Stimulated activated CD4-positive, alpha-beta T cell treated with anti-CD3 and anti-CD28 coated beads, Interleukin-1b, Interleukin-23, amount 100 ng/mL, for 1 hour (primary cell): ENCODE measurements at places on chromosomes 7 and 10.

DNA sequence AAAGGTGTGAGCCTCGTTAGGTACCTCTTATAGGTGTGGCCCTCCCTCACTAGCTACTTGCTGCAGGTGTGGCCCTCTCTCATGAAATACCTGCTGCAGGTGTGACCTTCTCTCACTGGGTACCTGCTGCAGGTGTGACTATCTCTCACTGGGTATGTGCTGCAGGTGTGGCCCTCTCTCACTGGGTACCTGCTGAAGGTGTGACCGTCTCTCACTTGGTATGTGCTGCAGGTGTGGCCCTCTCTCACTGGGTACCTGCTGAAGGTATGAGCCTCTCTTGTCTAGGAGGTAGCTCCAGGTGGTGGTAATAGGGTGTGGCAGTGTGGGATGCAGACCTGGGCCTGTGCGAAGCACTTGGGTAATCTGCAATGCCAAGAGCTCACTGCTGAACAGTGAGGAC is 170.7 kb upstream of the PLPP4 start:
- no peak for DNase-seq

DNA sequence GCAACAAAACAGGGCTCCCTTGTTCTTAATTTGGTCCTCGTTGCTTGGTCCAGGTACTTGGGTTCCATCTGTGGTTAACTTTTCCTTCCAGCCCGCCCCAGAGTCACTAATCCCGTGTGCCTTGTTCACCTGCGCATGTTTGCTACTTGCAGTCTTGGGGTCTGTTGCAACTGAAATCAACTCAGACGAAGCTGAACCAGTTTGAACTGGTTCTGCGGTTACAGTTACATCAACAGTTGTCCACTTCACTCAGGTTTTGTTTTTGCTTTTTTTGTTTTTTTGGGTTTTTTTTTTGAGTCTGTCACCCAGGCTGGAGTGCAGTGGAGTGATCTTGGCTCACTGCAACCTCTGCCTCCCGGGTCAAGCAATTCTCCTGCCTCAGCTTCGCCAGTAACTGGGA is 34.7 kb downstream of the TRRAP start:
- DNase-seq: no peak

GRCh38 chr10:98431016-98431415 is 15.7 kb downstream of the HPS1 start:
- no peak for DNase-seq

GRCh38 chr10:43931308-43931930 is 282.7 kb upstream of the ZNF32 start:
- DNase-seq: no peak

GRCh38 chr10:633279-634245 is 55.9 kb downstream of the DIP2C start:
- no peak for DNase-seq

- no peak for DNase-seq
Observed at GRCh38 chr7:101882595-101883564, 65.5 kb downstream of the CUX1 start.

DNA sequence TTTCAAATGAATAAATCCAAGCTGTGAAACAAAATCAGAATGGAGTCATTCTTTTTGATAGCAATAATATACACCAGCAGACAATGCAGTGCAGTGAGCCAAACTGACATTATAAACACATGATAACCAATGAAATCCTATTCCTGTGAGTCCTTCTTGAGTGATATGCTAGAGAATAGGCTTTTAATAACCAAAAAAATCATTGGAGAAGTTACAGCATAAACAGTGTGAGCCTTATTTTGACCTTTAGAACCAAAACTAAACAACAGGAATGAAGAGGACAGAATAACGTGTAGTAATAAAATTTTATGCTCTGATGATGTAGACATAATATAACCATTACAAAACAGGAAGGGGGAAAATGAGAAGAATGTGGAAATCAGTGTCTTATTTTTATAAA is 8.7 kb downstream of the HUS1 start:
- no peak for DNase-seq

GRCh38 chr7:41063116-41063515 is 639.8 kb downstream of the INHBA start:
- DNase-seq: no peak

DNA sequence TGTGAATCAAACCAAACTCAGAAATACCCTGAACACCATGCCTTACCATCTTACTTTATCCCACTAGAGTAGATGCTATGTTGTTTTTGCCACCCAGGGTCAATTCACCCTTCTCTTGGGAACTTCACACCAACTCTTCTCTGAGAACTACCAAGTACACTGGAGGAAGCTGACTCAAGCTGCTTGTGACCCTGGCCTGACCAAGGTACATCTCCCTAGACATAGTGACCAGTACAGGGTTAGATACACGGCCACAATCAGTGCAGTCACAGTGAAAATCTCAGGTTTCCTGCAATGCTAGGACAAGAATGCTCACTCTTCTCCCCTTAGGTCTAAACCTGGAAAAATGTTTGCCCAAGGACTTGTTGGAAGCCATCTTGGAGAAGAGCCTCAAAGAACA is 31.8 kb downstream of the EZH2 start:
- no peak for DNase-seq

GRCh38 chr10:28533186-28533564 is 257 bp downstream of the WAC start:
- no peak for DNase-seq

DNA sequence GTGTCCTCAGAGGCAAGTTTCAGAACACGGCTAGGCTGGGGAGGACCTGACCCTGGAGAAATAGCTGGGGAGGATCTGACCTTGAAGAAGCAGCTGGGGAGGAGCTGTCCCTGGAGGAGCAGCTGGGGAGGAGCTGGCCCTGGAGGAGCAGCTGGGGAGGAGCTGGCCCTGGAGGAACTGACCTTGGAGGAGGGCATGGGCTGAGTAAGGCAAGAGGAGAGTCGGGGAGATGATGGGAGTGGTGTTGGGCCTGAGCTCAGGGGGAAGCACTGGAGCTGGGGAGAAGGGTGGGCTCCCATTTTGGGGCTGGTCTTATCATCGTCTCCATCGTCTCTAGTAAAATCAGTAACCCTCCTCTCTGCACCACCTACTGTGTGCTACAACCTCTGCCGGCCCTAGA is 179.8 kb upstream of the SHH start:
- no peak for DNase-seq

GRCh38 chr10:68208424-68209042 is 23.4 kb downstream of the ATOH7 start:
- no peak for DNase-seq

GRCh38 chr10:80152820-80153219 is 20.3 kb downstream of the PLAC9 start:
- no peak for DNase-seq
